NCI-H146 (cell line): ENCODE measurements at places on chromosomes 5 and 9.

- peak; percentile 40 for DNase-seq
Observed at GRCh38 chr9:17742067-17742466, 163.2 kb downstream of the SH3GL2 start.

- no peak for DNase-seq
Observed at GRCh38 chr5:66198837-66199236, 54.7 kb downstream of the SREK1 start.

DNA sequence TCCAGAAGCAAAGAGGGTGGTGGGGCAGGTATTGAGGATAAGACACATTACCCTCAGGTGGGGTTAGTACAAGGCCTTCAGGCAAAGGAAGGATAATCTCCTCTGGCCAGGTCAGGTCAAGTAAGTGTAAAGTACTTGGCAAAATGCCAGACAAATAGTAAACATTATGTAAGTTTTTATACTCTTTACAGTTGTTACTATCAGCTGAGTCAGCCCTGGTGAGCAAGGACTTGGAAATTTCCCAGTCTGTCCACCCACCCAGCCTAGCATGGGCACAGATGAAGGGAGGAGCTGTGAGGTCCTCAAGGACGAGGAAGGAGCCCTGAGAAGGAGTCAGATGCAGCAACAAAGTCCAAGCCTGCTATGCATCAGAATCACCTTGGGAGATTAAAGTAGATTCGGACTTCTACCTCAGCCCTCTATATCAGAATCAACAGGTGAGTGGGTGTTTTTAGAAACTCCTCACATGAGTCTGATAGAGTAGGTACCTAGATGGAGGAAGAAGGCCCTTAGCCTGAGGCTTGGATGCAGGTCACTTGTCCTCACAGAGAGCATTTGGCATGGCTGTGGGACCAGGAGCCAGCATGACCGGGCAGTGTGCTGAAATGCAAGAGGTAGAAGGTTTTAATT lies 50.2 kb upstream of the BARX1 start:
- no peak for DNase-seq

DNA sequence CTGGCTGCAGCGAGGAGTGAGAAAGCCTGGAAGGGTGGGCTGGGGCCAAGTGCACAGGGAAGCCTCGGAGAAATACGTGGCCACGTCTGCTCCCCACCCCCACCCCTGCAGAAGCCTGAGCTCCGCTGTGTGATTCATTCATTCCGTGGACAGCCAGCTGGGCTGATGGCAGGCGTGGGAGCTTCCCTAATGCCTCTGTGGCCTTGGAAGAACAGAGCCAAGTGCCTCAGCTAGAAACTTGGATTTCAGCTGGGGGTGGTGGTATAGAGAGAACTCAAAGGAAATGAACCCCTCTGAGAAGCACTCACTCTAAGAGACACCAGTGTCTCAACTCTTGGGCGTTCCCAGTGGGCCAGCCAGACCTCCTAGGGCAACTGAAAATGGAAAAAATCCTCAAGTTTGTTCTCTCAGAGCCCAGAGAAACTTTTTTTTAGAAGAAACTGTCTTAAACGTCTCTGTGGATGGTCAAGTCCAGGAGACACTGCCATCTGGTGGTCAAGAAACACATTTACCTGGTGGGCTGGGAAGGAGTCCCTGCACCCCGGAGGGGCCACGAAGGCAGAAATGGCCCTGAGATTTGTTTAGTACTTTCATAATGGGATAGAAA lies 18.0 kb downstream of the ATOX1 start:
- peak; percentile 38 for DNase-seq

DNA sequence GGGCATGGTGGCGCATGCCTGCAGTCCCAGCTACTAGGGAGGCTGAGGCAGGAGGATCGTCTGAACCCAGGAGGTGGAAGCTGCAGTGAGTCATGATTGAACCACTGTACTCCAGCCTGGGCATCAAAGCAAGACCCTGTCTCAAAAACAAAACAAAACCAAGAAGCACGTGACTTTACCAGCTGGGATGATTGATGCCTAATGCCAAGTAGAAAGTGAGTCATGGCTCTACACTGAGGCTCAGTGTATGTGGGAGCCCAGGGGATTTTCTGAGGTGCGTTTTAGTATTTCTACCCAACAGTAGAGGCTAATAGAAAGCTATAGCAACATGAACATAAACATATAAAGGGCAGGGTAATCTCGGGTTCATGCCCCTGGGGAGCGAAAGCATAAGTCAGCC lies 13.9 kb upstream of the BRD3OS start:
- DNase-seq, result no peak

GRCh38 chr9:83342731-83343130 lies 195.5 kb downstream of the FRMD3 start:
- DNase-seq, result no peak

GRCh38 chr5:141809380-141810096 lies 68.7 kb downstream of the PCDH1 start:
- no peak for DNase-seq

DNA sequence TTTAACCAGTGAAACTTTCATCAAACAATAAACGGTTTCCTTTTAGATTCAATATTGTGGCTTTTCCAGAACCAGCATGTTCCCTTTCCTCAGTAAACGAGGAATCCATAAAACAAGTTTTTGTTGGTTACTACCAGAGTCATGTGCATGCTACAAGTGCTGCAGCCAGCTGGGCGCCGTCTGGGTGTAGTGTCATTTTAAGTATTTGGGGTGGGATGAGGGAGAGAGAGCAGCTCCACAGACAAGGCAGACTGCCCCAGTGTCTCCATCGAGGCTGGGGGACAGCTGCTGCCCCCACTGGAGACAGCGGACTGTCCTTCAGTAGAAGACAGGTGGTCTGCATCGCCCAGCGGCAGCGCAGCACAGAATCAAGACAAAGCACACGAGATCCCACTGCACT lies 17.3 kb downstream of the ARPC5L start:
- no peak for DNase-seq

- no peak for DNase-seq
Observed at GRCh38 chr5:69213513-69214215, 21.0 kb upstream of the CDK7 start.

DNA sequence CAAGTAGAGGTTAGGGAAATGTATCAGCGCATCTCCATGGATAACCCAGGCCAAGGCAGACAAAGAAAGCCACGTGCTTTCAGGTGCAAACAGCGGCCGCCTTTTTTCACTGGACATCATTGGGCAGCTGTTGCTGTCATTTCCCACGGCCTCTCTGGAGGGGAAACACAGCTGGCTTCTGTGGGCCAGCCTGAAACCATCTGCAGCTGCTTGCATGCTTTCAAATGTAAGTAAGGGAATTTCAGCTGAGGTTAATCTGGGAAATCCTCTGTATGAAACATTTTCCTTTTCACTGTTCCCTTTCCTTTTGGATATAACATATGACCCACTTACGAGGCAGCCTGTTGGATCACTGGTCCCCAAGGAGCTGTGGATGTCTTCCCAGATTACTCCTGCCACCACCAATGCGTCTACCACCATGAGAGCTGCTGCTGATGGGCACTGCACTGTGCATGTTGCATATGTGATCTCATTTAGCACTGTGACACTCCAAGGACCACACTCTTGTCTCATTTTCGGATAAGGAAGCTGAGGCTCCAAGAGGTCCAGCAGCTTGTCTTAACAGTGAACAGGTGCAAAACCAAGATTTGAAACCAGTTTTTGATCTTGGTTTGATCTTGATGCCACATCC lies 106.3 kb downstream of the C9orf152 start:
- DNase-seq, result no peak

DNA sequence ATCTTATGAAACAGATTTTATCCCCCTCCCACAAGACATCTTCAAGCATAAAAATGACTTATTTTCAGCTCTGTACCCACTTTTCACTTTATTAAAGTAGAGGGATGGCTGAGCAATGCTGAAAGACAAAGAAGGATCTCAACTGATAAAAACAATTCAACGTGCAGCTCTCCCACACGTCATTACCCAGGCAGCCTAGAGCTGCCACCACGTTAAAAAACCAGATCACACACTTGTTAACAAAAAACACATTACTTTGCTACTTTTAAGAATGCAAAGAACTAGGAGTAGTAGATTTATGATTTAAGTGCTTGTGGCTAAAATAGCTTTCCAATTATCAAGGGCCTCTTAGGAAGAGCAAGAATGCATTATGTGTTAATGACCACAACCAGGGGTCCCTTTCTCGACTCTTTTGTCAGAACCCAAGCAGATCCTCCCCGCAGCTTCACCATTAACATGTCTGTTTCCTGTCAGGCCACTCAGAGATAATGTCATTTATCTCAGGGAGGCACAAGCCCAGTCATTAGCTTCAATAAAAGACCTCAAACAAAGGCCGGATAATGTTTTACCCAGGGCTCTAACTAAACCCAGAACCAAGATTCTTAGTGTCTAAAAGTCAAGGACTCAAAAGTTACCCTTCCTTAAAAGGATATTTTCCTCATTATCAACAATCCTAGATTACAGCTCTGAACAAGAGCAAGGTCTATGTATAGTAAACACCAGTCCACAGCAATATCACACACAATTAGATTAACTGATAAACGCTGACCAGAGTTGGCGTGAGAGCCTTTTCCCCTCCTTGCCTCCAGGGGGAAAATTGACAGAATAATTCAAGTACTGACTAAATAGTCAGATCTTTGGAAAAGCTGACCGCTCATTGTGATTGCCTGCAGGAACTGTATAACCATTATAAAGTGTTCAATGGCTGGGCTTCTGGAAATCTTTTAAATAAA lies 7.5 kb downstream of the ZNF608 start:
- peak; percentile 88 for DNase-seq

DNA sequence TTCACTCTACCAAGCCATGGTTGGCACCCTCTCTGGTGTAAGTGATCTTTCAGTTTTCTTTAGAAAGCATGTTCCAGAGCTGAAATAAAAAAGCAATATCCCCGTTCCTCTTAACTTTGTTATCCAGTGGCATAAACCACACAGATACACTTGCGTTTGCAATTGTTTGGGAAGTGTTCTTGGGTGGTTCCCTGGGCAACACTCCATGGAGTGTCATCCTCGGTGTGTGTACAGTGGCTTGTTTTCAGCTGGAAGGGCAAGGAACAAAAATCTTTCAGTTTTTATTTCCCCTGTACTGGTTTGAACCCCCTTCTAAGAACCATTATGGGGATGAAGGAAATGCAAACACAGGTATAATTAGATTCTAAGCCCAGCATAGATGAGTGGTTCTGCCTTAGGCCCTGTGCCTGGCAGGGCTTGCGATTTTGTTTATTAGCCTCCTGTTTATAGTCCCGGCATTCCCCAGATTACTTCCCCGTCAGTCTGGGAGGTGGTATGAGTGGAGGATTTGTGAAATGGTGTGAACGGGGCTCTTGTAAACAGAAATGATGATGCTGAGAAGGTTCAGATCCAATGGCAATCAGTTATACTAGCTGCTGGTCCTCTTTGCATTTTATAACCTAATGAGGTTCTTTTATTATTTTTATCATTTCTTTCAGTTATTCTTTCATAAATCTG lies 76.0 kb upstream of the CD180 start:
- DNase-seq, result no peak

GRCh38 chr5:33228149-33228548 lies 212.6 kb upstream of the TARS1 start:
- no peak for DNase-seq

DNA sequence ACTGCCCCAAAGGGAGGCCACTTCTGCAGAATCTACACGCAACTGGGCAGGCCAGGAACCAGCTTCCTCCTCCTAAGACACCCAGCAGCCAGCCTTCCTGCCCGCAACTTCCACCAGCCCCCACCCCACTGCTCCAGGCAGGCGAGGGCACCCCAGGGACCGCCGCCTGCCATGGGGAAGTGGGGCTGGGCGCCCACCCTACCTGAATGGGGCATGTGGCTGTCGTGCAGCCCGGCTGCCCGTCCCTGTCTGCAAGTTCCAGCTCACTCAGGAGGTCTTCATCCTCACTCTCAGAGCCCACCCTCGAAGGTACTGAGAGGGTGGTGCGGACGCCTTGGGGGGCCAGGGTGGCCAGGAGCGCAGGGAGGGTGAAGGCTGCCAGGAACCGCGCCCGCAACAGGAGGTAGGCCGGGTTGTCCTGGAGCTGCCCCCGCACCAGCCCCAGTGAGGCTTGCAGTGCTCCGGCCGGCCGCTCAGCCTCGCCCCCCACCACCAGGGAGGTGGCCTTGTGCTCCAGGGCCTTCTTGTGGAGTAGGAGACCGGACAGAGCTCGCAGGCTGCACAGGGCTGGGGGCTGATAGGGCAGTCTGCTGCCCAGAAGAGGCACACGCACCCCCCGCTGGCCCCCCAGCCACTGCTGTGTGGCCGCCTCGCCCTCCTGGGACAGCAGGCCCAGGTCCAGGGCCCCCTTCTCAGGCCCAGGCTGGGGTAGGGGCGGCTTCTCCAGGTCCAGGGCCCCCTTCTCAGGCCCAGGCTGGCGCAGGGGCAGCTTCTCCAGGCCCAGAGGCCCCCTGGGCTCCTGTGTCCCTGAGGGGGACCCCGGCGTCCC lies 4.1 kb upstream of the CARD9 start:
- no peak for DNase-seq

GRCh38 chr5:76014005-76014404 lies 69.2 kb upstream of the SV2C start:
- no peak for DNase-seq

DNA sequence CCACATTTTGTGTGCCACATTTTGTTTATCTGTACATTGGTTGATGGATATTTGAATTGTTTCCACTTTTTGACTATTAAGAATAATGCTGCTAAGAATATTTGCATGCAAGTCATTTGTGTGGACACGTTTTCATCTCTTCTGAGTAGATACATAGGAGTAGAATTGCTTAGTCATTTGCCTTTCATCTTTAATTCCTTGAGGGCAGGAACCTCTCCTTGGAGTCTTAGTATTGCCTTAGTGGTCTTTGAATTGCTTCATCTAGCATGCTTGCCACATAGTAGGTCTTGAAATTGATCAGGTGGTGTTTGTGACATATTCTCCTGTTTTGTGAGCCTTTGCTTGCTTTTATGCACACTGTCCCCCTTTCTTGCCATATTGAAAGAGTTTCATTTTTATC lies 128.5 kb downstream of the NR3C1 start:
- no peak for DNase-seq

DNA sequence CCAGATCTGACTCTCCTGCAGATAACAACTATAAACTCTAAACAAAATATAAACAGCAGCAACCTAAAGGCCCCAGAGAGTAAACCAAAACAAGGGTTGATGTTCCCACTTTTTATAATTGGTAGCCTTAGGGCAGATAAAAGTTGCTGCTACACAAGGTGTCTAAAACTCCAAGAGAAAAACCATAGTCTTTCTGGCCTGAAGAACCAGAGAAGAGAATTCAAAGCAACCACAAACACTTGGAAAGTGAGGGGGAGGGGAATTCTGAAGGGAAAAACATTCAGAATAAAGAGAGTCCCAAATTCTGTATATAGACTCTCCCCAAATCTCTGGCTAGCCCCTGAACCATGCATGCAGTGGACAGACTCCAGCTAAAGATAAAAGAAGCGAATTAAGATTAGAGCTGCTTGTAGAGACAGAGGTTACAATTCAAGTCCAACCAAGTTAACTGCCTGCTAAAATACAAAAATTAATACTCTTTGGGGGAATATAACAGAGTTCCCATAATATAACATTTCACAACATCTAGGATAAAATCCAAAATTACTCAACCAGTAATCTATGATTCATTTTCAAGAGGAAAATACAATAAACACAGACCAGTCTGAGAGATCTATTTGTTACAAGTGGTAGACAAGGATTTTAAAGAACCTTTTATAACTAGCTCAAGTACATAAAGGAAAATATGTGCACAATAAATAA lies 37.5 kb upstream of the RGMB start:
- DNase-seq, result no peak

- DNase-seq, result peak; percentile 56
Observed at GRCh38 chr5:7815892-7816534, 34.9 kb downstream of the CFAP90 start.
